ENCODE measurements at places on chromosomes 5 and 9.
A peak's percentile ranks its signal among the peaks of the same experiment; 100 is the strongest.

DNA sequence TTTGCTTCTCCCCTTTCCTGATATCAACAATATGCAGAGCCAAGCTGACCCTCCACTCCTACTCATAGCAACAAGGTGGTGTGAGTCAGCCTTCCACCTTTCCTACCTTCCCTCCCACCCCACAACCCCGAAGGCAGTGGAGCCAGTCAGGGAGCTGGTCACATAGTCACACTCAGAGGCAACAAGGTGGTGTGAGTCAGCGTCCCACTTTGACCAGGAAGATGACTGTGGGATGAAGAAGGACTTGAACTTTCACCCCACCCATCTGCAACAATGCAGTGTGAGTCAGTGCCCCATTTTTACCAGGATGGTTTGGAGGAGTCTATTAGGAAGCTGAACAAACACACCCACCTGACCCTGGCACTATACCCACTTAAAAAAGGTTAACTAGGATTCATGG, 30.1 kb upstream of the ZNF782 start:
- no peak for DNase-seq

DNA sequence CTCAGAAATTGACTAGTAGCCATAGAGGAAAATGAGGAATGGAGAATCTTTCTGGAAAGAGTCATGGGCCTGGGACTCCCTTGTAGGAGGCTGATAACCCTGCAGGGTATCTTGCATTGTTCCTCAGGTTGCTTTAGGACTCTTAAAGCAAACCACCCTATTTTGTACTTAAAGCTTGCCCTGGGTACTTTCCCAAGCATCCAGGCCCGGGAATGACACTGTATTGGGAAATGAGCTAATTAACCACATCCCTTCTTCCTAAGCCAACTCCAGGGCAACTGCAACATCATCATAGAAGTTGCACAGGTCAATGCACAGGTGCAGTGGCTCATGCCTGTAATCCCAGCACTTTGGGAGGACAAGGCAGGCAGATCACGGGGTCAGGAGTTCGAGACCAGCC, 55.9 kb downstream of the UGCG start:
- no peak for DNase-seq

GRCh38 chr9:112809351-112809848, 58.8 kb downstream of the SNX30 start:
- no peak for DNase-seq

DNA sequence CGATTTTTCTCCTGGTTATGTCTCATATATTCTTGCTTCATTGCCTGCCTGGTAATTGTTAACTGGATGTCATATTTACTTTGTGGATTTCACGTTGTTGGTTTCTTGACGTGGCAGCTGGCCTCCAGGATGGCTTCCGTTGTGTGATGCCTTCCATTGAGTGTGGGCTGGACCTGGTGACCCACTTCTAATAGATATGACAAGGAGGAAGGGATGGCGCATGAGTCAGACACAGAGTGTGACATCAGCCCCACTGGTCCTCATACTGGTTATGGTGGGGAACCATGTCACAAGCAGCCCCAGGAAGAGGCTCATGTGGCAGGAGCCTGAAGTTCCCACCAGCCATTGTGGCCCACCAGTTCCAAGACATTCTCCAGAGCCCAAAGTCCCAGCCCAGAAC, 6.4 kb upstream of the PAEP start:
- DNase-seq = no peak

DNA sequence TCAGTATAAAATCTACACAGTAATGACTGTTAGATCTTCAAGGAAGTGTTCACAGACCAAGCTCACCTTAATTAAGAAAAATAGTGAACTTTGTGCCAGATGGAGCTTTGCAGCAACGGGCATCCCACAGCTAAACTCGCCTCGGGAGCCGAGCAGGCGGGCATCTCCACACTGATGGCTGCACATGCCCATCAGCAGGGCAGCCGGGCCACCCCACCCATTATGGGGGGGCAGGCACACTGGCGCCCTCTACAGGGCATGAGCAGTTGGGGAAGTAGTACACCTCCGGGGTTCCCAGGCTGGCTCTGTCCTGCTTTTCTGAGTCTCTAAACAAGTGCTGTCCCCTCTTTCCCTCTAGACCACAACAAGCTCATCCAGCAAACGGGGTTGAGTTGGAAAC, 21.6 kb downstream of the ANKS6 start:
- DNase-seq = no peak

- no peak for DNase-seq
Measured at GRCh38 chr5:151094852-151095245, 14.0 kb upstream of the TNIP1 start.

DNA sequence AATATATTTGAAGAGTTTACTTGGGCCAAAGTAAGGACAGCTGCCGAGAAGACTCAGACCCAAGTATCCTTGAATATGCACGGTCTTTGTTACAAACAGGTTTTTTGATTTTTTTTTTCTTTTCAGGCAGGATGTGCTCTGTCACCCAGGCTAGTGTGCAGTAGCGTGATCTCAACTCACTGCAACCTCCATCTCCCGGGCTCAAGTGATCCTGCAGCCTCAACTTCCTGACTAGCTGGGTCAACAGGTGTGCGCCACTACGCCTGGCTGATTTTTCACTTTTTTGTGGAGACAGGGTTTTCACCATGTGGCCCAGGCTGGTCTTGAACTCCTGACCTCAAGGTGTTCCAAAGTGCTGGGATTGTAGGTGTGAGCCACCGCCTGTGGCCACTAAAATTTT, 27.4 kb downstream of the JMY start:
- DNase-seq = no peak

GRCh38 chr9:5720151-5720550, 91.2 kb downstream of the RIC1 start:
- no peak for DNase-seq

DNA sequence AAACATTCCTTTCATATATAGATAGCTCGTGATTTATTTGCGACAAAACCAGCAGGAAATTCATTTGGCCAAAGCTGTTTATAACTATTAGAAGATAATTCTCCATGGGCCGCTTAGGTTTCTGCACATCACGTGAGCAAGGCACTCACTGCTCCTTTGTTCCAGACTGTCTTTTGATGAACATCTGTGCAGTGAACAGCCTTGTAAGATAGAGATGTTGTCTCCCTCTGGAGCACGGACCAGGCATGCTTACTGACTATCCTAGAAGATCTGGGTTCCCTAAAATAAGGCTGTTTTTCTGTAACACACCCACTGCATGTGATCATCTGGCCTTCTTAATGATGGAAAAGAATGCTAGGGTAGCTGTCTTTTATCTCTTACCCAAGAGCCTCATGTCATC, 30.9 kb downstream of the YIPF5 start:
- no peak for DNase-seq

GRCh38 chr5:174436750-174437149, 287.6 kb upstream of the MSX2 start:
- no peak for DNase-seq

- DNase-seq = no peak
Measured at GRCh38 chr5:133474851-133475590, 137.3 kb downstream of the FSTL4 start.

GRCh38 chr5:176436656-176437055, 11.5 kb upstream of the FAF2 start:
- no peak for DNase-seq

- DNase-seq = no peak
Measured at GRCh38 chr5:143312822-143313221, 90.7 kb downstream of the NR3C1 start.

GRCh38 chr9:109179801-109180523, 12.9 kb upstream of the FRRS1L start:
- DNase-seq = peak; percentile 37

DNA sequence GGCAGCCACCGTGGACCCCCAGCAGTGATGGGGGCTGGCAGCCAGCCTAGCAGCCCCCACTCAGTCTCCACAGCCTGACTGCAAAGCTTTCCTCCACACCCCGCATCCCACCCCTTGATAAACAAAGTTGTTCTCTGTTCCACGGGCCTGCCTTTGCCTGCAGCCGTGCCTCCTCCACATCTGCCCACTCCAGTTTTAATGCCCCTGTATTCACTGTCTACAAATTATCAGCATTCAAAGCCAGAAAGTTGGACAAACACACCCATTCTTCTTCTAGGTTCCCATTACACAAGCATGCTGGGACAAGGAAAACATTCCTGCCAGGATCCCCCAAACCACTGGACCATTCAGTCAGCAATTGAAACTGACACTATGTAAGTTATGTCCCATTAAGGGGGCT, 23.0 kb upstream of the NR5A1 start:
- DNase-seq = no peak

GRCh38 chr9:35335164-35335563, 154.7 kb upstream of the RUSC2 start:
- DNase-seq = no peak

- DNase-seq = no peak
Measured at GRCh38 chr5:107368615-107369014, 302.1 kb downstream of the EFNA5 start.

GRCh38 chr5:35384658-35385057, 154.4 kb upstream of the PRLR start:
- no peak for DNase-seq

DNA sequence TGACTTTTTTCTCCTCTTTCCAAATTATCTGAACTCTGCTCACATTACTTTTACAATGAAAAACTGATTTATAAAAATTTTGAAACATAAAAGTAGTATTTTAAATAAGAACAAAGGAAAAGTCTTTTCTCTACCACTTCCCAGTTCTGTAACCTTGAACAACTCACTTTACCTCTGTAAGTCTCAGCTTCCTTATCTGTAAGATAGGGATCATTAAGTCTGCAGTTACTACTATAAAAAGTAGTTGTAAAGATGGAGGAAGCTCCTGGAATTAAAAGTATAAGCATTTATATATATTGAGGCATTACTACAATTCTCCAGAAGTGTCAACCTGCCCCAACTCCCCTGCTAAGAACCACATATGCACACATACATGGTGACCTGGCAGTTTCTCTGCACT, 88.0 kb downstream of the TTC39B start:
- no peak for DNase-seq

GRCh38 chr5:135208555-135208902, 174.5 kb upstream of the PITX1 start:
- no peak for DNase-seq

- DNase-seq = no peak
Measured at GRCh38 chr9:4038182-4038723, 261.6 kb downstream of the GLIS3 start.

DNA sequence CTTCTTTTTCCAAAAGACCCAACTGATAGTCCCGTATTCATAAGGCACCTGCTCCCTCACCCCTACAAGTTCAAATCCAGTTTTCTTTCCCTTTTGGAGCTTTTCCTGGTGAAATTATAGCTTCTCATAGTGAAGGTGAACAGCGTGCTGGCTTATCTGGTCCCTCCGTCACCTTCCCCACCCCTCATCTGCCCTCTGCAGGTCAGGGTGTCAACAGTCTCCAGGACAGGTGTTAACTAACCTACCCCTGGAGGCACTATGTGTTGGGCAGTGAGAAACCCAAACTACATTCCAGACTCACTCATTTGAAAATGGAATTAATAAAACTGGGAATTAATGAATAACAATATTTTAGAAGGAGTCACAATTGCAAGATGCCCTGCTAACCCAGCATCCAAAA, 109.0 kb upstream of the TAS2R1 start:
- no peak for DNase-seq

- DNase-seq = no peak
Measured at GRCh38 chr9:117839862-117840261, 135.7 kb downstream of the TLR4 start.

- DNase-seq = peak; percentile 35
Measured at GRCh38 chr5:100595152-100595811, 60.1 kb downstream of the FAM174A start.

Data from hippocampal formation (tissue), 2 donors.